NCI-H2029 treated with DMSO at 0.1 percent for 48 hours (cell line): ENCODE measurements at places on chromosomes 1 and 21.

DNA sequence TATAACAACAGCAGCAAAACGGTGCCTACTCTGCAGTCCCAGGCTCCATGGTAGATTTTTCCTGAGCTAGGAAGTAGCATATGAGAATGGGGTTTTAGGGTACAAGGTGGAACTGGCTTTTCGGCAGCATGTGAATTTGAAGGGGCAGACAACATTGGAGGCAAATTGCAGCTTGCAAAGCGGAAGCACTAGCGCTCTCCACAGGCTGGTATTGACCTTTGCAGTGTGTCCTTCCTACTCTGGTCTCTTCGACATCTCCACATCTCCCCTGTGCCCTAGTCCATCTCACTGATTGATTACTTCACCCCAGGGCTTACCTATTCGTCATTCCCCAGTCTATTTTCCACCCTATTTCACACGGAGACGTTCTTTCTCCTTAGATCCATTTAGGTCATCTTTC, 13.0 kb downstream of the IGSF21 start:
- no peak for DNase-seq

DNA sequence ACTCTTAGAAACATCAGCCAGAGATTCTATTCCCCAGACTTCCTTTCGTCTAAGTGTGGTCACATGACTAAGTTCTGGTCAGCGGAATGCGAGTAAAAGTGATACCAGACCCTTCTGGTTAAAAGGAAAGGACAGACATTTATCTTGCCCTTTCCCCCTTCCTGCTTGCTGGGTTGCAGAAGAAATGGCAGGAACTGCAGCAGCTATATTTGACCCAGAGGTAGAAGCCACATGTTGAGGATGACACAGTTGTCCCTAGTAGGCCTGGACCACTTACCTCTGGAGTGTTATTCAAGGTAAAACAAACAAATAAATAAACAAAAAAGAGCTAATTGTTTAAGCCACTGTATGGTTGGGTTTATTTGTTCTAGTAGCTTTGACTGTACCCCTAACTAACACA, 73.3 kb downstream of the TAS1R2 start:
- DNase-seq, result no peak

GRCh38 chr1:43558346-43558841, 27.7 kb downstream of the PTPRF start:
- DNase-seq, result peak; percentile 67

DNA sequence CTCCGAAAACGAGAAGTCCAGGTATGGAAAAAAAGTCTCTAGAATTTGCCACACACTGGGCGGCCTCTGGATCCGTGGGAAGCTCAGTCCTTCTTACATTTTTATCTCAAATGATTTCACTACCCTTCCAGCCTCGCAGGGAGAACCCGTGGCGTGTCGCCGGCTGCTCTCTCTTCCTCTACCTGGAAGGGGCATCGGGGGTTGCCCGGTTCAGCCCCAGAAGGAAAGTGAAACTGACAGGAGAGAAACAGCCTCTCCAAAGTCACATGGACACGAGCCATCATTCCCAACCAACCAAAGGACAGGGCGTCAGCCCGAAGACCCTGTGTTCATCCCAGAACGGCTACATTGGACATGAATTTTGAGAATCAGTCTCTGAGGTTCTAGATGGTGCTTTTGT, 182.5 kb downstream of the ADSS2 start:
- DNase-seq, result peak; percentile 8

- no peak for DNase-seq
Observed at GRCh38 chr1:228842094-228842775, 107.0 kb downstream of the RHOU start.

GRCh38 chr1:24021403-24022266, 41.5 kb upstream of the SRSF10 start:
- no peak for DNase-seq

DNA sequence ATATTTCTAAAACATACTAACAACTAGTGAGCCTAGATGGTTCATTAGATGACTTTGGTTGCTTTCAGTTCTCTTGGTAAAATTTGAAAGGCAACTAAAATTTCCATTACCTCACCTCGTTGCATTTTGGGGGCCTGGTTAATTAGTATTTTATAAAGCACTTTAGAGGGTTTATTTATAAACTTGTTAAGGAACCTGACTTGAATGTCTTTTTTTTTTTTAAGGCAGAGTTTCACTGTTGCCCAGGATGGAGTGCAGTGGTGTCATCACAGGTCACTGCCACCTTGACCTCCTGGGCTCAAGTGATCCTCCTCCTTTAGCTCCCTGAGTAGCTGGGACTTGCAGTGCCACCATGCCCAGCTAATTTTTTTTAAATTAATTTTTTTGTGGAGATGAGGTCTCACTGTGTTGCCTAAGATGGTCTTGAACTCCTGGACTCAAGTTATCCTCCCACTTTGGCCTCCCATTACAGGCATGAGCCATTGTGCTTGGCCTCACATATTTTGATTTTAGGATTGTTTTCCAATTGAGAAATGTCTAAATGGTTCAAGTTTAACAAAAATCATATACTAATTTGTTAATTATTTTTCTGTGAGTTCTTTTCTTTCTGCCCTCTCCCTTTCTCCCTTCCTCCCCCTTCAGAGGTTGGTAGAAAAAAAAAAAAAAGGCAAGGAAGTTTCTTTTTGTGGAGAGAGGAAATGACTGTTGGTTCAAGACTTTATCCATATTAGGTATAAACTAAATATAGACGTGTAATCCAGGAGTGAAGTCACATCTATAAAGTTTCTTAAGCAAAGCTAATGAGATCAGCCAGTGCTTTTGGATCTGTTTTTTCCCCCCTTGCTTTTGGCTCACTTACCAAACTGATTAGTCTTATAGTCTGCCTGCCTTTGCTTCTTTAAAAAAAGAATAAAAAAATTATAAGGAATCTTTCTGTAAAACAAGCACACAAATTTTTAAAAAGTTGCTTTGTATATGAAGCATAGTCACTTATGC, 24.7 kb downstream of the CLIC4 start:
- DNase-seq, result no peak

- DNase-seq, result no peak
Observed at GRCh38 chr1:25527226-25527846, 16.1 kb upstream of the LDLRAP1 start.

DNA sequence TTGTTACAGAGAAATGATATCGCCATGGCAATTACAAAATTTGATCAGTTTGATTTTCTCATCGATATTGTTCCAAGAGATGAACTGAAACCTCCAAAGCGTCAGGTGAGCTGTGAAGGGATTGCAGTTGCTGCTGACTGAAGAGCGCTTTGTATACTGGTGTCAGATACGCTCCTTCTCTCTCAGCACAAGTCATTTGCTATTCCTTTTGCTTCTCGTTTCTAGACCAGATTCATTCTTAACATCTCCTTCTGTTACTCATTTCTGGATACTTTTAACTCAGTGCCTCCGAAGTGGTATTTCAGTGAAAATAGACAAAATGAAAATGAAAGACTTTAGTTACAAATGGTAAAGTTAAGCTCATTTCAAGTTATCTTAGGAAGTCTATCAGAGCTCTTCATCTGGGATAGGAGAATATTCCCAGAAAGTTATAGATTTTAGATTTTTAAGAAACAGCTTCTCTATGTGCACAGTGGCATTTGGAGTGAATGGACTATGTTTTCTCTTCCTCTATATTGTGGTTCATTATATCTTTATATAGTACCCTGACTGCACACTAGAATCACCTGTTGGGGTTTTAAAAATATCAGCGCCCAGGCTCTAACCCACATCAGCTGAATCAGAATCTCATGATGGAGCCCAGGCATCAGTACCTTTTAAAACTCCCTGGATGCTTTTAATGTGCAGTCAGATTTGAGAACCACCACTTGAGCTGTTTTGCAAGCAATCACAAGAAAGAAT, 30.3 kb upstream of the KCNQ4 start:
- no peak for DNase-seq

DNA sequence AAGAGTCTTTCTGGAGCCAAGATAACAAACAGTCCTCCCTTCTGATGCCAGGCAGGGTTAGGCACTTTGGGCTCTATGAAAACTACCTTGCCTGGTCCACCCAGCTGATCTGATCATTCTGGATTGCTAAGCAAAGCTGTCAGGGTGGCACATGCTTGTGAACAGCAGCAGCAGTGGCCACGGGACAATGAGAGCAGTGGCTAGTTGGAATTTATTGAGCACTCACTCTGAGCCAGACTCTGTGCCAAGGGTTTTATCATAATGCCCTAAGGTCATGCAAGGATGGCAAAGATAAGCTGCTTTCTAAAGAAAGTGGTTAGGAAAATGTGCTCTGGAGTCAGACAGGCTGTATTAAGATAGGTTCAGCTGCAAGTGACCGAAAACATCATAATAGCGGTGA, 390.4 kb upstream of the VAMP3 start:
- no peak for DNase-seq

DNA sequence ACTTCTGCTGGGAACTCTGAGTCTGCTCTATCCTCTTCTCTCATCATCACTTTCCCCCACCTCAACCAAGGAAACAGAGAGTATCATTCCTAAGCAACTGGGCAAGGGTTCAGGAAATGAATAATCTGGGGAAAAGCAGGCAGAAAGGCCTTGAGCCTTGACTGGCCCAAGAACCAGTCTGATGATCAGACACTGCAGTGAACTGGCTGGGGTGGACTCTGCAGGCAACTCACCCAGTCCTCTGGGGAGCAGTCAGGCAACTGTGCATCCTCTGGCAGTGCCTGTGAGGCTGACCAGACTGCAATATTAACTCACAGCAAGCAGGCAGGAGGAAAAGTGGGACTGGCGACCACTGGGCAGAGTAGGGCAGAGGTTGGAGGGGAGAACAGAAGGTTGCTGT, 991 bp downstream of the ANKRD35 start:
- no peak for DNase-seq

- DNase-seq, result no peak
Observed at GRCh38 chr1:24316645-24317044, 2.5 kb upstream of the GRHL3 start.

DNA sequence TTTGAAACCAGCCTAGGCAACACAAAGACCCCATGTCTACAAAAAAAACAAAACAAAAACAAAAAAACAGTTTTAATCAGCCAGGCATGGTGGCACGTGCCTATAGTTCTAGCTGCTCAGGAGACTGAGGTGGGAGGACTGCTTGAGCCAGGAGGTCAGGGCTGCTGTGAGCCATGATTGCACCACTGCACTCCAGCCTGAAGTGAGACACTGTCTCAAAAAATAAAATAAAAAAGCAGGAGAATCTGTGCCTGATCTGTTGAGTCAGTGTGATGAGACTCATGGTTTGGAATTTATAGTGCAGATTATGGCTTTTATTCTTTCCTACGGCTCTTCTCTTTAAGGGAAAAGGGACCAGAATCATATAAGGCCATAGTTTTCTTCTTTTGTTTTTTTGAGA, 16.5 kb downstream of the TRIT1 start:
- no peak for DNase-seq

DNA sequence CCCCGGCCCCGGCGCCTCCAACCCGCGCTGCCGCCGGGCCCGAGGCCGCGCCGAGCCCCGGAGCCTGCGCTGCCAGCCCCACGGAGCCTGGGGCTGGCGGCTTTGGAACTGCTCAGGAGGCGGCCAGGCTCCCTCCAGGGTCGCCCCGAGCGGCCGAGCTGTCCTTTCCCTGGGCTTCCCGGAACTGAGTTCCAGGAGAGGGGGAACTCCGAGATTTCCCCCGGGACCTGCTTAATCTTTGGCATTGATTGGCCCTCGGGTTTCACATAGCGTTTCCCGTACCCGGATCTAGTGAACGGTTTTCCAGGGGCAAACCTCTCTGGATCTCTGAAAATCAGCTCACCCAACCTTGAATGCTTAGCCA, 504 bp downstream of the H6PD start:
- DNase-seq, result no peak

DNA sequence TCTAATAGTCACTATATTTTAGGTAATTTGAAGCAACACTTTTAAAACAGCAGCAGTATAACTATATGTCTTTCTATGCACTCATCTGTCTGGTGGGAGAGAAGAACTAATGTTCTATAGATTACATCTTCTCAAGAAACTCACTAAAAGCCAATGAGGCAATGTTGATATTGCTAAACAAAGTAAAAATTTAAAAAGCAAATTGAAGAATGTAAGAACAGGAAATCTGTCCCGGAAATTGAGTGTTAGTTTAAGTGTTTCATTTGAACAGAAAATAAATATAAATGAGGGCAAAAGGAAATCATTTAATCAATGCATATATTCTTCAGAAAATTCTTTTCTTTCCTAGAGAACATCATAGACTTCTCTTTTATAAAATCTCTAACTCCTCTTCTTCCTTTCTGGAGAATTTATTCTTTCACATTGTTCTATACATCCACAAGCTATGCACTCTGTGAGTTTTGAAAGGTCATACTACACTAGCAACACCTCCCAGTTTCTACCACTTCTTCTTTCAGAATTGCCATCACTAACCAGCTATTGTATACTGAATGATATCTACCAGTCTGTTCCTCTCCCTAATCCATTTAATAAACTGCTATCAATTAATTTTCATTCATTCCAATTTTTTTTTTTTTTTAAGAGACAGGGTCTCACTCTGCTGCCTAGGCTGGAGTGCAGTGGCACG, 153.0 kb downstream of the USH2A start:
- DNase-seq, result no peak

DNA sequence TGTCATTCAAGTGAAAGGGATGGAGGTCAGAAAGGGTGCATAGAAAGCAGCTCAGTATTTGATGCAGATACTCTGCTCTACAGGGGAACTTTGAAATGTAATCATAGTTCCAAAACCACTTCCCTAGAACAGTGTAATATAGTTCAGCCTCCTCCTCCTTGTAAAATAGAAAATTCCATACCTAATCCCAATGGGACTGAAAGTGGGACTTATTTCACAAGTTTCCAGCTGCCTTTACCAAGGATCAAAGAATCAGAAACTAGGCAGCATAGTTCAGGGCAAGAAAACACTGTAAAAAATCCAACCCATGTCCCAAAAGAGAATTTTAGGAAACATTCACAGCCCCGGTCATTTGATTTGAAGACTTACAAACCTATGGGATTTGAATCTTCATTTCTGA, 8.1 kb upstream of the TMCO2 start:
- no peak for DNase-seq

DNA sequence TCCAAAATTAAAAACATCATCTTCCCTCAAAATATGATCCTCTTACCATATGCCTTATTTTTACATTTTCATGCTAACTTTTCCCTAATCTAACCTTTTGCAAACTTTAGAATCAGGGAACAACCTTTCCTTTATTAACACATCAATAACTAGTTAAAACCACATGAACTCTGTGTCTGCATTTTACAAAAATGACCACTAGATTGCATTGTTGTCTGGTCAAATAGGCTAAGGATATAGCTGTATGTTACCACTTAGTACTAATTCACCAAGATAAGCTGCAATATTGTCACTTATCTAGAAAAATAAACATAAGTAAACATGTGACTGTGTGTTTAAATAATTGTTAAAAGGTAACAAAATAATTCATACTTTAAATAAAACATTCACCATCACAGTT, 82.3 kb downstream of the DENND1B start:
- no peak for DNase-seq

DNA sequence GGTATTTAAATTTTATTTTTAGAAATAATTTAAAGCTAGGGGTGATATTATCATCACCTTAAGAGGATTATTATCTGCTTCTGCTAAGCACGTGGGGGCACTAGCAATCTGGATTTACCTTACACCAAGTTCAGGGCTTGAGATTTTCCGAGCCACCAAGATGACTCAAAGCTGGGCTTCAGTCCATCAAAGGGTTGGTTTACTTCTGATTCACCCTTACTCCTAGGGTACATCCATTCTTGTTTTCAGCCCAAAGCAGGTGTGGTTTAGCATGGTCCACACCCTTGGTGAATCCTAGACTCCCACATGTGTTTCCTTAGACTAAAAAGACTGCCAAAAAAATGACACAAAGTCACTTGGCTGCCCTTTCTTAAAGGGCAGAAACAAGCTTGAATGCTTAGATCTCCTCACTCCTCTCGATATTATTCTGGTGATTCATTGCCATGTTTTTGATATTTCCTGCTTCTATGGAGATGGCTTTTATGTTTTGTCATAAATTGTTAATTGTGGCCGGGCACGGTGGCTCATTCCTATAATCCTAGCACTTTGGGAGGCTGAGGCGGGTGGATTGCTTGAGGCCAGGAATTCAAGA, 9.8 kb upstream of the PRSS38 start:
- no peak for DNase-seq
